ENCODE measurements at places on chromosomes 2 and 18.

DNA sequence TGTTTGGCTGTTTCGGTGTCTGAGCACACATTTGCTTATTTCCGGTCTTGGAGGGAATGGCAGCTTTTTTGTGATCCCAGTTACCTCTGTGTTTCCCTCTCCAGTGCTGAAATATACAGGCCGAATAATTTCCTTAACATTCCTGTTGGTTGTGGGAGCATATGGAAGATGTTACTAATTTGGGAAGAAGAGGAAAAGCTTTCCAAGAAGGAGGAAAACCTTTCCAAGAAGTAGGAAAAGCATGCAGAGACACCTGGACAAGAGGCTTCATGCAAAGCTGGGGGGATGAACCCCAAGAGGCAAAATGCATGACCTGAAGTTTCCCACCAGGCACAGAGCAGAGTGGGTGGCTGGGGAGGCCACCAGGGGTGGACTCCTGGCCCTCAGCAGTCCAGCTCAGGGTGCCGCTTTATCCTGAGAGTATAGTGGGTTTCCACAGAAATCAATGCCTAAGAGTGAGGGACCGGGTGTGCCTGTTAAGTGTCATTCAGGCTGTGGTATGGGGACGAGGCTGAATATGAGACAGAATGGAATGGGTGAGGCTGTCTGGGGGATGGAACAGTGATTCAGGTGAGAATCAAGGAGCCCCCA, 25.5 kb upstream of the GNAL start:
- DNase-seq = no peak

- DNase-seq = no peak
Observed at GRCh38 chr2:240821429-240821778, 1.4 kb upstream of the KIF1A start.

- no peak for DNase-seq
Observed at GRCh38 chr18:67568166-67568565, 51.6 kb upstream of the DSEL start.

DNA sequence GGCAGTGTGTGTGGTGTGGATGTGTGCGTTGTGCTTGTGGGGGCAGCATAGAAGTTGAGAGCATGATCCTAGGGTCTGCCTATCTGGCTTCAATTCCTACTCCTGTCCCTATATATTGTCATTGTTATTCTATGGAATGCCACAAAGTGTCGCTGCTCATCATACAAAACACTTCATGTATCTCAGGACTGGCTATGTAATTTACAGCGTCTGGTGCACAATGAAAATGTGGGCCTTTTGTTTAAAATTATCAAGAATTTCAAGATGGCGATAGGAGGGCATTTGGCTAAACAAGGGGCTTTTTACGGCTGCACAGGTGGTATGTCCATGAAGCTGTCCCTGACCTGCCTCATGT, 3.4 kb downstream of the SERPINB2 start:
- peak; percentile 64 for DNase-seq

GRCh38 chr2:174438146-174438886, 42.8 kb downstream of the SCRN3 start:
- DNase-seq = no peak

DNA sequence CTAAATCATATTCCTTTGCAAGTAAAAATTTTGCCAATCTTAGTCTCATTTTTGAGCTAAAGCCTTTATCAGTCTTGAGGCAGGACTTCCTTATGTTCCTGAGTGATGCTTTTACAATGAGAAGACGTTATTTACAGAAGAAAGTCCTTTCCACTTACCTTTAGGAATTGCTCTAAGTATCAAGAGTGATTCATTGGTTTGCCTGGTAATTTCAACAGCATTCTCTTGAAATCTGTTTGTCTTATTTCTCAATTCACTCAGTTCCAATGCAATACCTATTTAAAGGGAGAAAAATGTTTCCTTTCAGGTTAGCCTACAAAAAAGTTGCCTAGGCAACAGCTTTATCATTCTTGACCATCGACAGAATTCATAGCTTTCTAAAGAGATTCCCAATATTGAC, 137.2 kb downstream of the LAMA1 start:
- DNase-seq = no peak

DNA sequence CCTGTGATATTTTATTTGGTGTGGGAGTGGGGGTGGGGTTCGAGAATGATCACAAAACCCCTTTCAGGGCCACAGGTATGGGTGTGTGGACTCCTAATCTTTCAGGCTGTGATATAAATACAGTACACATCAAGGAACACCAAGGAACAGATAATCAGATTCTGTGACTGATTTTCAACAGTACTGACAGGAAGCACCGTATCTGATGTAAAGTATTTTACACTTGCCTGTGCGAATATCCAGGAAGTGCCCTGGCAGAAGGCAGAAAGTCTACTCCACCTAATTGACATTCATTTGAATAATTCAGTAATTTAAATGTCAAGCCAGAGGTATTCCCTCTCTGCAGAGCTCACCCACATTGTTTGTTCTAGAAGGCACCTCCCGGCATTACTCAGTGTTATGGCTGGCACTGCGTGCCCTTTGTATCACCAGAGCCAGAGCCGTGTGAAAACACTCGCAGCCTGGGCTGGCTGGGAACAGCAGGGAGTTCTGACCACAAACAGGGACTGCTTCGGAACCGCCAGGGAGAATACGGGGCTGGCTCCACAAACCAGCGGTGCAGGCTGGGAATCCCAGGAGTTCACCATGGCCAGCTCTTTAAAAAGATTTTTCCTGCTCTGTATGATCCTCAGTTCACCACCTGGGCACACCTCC, 91.8 kb downstream of the ACVR1 start:
- no peak for DNase-seq

DNA sequence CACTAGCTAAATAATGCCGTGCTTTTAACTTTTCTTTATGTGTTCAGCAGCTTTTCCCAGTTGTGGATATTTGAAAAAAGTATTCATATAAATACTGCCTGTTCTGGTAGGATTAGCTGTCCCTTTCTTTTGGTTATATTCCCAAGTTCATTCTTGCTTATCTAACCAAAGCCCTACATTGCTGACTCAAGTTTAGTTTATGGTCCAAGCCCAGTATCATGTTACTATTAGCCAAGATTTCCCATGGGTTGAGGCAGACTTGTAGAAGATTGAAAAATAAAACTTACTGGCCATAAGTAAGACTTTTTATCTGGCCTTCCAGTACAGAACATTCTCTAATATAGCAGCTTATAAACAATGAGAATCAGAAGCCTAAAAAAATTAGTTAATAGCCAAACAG, 49.7 kb upstream of the NFE2L2 start:
- no peak for DNase-seq

DNA sequence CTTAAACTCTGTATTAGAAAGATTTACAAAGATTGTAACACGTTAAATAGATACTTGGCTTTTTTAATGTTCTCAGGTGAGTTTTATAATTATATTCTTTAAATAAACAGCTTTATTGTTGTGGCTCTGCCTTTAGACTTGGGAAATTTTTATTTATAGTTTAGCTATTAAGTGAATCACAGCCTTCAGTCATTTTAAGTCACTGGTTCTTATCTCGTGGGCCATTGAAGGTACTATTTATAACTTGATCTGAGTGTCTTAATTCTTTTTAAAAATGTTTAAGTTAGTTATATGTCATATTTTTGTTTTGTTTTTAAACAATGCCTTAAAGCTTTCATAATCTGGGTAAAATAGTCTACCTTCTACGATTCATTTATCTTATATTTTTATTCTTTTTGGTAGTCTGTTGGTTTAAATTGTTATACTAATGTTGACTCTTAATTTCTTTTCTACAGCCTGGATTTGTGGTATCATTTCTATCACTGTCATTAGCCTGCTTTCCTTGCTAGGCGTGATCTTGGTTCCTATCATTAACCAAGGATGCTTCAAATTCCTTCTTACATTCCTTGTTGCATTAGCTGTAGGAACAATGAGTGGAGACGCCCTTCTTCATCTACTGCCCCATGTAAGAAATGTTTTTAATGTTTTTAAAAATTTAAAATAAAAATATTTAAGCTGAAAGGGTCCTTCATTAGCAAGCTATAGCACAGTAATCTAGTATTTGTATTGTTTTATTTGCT, 49.3 kb downstream of the SLC39A10 start:
- DNase-seq = no peak

DNA sequence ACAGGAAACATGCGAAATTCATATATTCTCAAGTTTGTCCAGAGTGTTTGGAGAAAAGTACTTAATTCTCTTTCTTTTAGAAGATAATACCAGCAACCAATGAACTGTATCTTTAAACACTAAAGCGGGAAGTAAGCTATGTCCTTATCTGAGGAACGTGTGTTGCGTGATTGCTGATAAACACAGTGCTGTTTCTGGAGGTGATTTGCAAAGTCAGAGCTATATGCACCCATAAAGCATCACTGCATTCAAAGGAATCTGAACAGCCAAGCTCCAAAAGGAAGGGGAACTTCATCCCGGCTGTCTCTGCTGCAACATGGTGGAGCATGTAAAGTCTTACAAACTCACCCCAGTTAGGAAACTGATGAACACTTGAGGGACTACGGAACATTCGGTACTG, 271.7 kb upstream of the FN1 start:
- no peak for DNase-seq

GRCh38 chr2:177106212-177106611, 106.4 kb upstream of the HNRNPA3 start:
- peak; percentile 18 for DNase-seq

DNA sequence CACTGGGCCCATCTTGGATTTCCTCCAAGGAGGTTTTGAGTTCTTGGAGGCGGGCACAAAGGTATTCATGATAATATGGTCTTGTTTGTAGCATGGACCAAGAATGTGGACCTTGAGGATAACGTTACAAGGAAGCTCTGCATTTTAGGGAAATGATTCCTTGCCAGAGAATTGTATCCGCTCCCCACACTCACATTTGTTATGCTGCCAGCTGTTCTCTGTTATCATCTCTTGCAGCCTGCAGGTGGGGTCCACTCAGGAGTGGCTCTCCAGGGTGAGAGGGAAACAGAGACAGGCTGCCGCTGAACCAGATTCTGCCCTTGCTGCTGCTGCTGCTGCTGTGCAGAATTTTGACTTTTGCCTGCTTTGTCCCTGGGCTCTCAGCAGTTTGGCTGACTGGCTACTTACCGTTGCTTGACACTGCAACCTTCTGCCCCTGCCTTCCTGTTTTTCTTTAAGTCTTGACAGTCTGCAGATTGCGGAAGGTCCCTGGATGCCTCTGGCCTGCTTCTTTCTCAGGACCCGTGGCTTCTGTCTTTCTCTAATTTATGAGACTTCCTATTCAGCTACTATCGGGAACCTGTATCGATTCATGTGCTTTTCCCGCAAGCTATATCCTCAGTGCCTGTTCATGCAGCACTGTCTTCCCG, 122.3 kb upstream of the DOCK10 start:
- no peak for DNase-seq

DNA sequence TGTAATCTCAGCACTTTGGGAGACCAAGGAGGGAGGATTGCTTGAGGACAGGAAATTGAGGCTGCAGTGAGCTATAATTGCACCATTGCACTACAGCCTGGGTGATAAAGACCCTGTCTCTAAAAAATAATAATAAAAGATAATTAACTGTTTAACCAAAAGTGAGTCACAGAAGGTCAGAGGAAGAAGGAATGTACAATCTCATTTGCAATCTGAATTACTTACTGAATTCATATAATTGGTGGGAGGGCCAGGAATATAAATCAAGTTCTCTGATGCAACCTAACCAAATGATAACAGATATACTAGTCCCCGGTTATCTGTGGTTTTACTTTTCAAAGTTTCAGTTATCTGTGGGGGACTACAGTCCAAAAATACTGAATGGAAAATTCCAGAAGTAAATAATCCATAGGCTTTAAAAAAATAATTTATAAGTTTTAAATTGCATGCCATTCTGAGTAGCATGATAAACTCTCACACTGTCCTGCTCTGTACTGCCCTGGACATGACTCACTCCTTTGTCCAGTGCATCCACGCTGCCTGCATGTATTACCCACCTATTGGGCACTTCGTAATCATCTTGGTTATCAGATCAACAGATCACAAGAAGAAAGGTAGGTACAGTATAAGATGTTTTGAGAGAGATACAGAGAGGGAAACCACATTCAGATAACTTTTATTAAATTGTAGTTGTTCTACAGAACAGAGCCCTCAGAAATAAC, 12.8 kb upstream of the MATN3 start:
- no peak for DNase-seq

DNA sequence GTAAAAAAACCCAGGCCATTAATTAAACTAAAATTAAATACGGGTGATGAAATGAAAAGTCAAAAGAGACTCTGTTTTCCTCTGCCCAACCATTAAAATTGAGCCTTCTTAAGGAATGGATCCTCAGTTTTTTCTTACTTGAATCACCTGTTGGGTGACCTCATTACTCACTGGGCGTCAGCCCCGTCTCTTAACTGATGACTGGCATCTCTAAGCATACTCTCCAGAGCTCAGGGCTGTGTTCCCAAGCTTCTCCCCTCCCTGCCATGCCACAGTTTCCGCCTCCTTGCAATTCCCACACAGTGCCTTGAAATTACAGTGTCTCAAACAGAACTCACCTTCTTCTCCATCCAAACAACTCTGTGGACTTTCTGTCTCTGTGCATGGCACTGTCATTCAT, 421.1 kb upstream of the CELF4 start:
- no peak for DNase-seq

- DNase-seq = peak; percentile 96
Observed at GRCh38 chr2:27071277-27071989, at the start of gene OST4. TSS of gene OST4 (minus strand) at chr2:27071654.

DNA sequence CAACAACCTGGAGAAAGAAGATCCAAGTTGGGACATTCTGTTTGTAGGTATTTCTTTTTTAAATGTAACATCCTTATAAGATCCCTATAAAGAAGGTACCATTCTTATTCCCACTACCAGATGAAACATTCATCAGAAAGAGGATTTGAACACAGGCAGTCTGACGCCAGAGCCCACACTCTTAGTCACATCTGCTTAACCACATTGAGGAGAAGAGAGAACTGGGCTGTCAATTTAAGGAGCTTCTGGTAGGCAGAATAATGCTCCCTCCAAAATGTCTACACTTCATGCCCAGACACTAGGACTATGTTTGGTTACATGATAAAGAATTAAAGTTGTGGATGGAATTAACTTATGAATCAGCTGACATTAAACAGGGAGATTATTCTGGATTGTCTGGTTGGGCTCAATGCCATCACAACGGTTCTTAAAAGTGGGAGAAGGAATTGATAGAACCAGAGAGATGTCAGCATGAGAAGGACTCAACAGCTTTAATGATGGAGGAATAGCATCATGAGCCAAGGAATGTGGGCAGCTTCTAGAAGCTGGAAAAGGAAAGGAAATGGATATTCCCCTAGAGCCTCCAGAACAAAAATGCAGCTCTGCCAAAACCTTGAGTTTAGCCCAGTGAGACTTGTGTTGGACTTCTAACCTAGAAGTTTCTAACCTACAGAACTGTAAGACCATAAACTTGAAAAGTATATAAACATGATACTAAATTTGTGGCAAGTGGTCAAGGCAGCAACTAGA, 82.2 kb downstream of the KLF7 start:
- DNase-seq = no peak
